Left forelimb (tissue), 1 donor: ENCODE measurements at places on chromosomes 1 and 21.

- no peak for DNase-seq
Measured at GRCh38 chr21:43283136-43283924, 114.5 kb downstream of the CRYAA start.

DNA sequence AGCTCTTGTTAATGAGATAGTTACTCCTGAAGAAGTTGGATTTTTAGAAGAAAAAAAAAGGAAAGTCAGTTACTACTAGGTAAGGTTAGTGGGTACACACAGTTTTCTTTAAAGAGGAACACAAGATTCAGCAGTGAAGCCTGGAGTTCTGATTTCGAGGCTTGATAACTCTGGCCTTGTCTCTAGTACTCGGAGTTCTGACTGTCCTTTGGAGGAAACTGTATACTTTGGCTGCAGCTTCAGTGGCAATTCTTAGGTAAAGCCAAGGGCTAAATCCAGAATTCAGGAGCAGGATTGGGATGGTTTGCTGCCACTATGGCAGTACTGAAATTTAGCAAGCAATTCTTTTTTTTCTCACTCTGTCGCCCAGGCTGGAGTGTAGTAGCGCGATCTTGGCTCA, 9.2 kb downstream of the ACADM start:
- no peak for DNase-seq

DNA sequence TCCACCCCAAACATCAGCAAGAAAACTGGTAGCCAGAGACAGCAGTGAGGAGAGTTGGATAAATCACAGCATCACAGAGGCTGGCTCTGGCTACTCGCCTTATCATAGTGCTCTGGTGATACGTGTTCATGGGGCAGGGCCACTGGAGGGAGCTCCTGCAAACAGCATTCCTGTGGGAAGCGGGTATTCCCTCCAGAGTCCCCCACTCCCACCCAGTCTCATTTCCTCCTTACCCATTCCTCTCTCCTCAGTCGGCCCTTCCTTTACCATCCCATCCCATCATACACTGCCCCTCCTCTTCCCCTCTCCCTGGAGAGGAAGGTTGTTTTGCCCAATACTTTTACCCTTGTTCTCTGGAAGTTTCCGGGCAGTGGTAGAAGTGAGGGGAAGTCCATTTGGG, 7.1 kb downstream of the NHLH2 start:
- no peak for DNase-seq

DNA sequence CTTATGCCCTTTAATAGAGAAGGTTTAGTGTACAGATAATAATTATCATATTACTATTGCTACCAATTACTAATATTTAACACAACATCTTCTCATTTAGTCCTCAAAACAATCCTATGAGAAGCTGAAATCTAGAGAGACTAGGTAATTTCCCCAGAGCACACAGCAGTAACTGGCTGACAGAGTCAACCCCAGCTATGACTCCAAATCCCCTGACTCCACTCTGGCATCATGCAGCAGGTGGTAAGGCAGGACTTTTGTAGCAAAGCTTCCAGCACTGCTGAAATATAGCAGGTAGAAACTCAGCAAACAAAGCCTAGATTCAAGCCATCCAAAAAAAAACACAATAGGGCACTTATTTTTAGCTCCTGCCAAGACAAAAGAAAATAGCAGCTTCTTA, 79.3 kb upstream of the RGS2 start:
- no peak for DNase-seq

- no peak for DNase-seq
Measured at GRCh38 chr1:233561708-233562426, 52.0 kb upstream of the KCNK1 start.

DNA sequence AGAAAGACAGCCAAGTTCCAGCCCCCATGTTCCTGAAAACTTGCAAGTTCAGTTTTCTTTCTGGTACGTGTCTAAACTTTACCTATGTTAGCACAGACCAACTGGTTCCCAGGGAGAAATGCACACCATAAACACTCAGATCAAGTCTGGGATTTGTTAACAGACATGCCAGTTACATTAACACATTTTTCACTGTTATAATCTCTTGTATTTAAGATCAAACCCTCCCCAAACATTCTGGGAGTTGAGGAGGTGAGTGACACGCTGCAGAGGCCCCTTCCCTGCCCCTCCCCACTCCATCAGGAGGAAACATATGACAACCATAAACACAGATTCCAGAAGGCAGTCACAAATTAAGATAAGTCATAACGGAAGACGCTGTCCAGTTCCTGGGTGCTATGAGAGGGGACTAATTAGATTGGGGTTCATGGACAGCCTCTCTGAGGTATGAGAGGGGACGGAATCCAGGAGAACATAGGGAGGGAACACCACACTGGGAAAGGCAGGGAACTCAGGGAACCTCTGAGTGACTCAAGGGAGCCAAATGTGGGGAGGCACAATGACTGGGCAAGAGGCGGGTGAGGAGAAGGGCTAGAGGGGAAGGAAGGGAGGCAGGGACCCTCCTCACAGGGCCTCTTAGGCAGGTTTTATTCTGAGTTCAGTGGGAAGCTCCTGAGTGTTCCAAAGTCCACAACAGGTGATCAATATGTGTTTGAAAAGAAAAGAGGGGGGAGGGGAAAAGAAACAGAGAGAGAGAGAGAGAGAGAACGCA, 25.0 kb downstream of the DUSP10 start:
- DNase-seq = no peak

DNA sequence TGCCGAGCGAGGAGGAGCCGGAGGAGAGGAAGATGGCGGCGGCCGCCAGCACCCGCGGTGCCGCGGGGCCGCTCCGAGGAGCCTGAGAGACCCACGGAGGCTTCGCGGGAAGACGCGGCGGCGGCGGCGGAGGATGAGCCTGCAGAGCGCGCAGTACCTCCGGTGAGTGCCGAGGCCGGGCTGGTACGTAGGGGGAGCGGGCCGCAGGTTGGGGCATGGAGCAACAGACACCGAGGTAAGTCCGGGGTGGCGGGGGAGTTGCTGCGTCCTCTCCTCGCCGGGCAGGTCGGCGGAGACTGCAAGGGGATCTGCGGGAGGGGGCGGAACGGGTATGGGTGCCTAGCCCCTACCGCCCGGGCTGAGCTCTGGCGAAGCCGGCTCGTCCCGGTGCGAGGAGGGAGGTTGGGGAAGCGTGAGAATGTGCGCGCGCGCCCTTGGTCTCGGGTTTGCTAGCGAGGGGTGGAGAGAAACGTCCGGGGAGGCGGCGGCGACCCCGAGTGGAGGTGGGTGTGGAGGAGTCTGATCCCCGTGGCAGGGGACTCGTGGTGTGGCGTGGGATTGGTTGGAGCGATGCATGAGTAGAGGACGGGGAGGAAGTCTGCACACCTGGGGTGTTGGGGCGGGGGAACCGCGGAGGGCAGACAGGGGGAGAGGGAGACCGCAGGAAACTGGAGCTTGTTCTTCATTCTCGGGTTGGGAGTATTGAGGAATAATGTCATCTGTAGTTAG, at the start of gene SMG7:
Gene SMG7, plus strand, starts transcription at position 12 of the 729 bp plus-strand sequence. Its CDS starts 122 bp downstream, at position 134.
- DNase-seq = no peak

- peak; percentile 88 for DNase-seq
Measured at GRCh38 chr1:211259638-211260126, 516 bp downstream of the RCOR3 start.

GRCh38 chr1:43947874-43948437, 1.2 kb downstream of the IPO13 start:
- no peak for DNase-seq

DNA sequence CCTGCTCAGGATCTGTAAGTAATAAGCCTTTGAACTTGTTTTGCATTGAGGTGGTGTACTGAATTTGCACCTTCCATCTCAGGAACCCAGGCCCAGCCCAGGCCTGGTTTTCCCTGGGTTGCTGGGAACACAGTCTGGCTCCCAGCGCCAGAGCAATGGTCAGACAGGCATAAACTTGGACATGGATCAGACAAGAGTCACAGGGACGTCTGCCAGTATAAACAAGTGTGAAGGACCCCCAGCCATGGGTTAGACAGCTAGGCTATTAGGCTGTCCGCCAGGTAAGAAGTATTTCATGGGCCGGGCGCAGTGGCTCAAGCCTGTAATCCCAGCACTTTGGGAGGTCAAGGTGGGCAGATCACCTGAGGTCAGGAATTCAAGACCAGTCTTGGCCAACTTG, 5.5 kb downstream of the IFNLR1 start:
- DNase-seq = no peak

DNA sequence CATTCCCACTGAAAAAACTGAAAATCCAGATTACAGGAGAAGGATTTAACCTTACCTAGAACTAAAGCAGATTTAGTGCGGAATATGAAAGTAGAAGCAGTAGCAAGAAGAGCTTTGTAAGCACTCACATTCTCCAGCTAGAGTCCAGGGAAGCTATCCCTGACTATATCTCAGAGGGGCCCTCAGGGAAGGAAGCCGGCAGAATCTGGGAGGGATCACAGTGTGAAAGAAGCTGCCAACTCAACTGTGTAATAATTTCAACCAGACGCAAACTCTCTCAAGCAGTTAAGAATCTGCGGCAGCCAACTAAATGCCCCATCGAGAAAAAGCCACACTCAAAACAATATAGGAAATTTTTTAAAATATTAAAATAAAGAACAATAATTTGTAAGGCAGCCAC, 163.8 kb downstream of the EIF4G3 start:
- no peak for DNase-seq

DNA sequence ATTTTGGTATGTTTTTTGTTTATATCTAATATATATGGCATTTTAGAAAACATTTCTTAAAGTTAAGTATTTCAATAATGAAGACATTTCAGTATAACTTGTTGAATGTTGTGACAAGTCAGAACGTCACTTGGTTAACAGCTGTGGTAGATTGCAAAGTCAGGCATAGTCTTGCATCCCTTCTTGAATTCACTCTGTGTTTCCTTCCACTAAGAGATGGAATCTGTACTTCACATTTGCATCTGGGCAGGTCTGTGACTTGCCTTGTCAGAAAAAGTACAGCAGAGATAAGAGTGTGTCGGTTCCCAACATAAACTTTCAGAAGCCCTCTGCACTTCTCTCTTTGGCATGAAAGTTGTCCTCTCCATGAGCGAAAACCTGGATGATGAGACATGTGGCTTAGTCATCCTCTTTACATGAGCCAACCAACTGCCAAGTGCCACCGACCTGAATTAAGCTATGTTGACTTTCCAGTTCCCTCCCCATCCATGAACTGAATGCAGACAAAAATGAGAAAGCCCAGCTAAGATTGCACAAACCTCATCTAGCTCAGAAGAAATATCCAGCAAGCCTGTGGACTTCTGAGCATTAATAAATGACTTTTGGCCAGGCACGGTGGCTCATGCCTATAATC, 1730.2 kb downstream of the MRPL39 start:
- DNase-seq = no peak

DNA sequence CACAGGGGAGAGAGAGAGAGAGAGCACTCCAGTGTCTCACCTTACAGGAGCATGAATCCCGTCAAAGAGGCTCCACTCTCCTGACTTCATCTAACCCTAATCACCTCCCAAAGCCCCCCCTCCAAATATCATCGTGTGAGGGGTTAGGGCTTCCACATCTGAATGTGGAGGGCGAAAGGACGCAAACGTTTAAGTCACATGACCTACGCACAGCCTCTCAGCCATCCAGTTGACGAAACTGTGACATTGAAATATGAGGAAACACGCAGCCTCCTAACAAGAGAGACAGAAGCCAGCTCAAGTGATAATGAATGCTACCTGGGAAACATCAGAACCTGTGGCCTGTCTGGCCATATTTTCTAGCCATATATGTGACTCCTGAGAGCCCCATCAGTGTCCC, 63.7 kb downstream of the MATN1 start:
- no peak for DNase-seq

GRCh38 chr1:157969697-157970485, 23.6 kb upstream of the KIRREL1 start:
- no peak for DNase-seq

DNA sequence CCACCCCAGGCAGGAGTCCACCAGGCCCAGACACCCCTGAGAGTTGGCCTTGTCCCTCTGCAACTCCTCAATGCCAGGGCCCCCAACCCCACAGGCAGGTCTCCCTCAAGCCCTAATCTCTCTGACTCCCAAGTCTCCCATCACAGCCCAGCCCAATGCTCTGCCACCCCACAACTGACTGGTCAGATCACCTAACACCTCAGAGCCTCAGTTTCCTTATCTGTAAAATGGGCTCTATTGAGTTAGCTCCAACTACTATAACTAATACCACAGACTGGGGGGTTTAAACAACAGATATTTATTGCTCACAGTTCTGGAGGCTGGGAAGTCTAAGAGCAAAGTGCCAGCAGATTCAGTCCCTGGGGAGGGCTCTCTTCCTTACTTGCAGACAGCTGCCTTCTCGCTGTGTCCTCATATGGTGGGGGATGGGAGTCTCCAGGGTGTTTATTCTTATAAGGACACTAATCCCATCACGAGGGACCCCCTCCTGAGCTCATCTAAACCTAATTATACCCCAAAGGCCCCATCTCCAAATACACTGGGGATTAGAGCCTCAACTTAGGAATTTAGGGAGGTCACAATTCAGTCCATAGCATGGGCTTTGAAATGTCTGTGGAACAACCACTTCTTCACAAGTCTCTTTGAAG, 34.9 kb upstream of the ZC3H12A start:
- no peak for DNase-seq

DNA sequence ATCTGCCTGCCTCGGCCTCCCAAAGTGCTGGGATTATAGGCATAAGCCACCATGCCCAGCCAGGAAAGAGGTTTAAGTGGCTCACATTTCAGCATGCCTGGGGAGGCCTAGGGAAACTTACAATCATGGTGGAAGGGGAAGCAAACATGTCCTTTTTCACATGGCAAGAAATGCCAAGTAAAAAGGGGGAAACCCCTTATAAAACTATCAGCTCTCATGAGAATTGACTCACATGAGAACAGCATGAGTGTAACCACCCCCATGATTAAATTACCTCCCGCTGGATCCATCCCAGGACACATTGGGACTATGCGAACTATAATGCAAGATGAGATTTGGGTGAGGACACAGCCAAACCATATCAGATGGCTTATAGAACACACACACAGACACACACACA, 8.8 kb upstream of the KLHL12 start:
- DNase-seq = no peak

DNA sequence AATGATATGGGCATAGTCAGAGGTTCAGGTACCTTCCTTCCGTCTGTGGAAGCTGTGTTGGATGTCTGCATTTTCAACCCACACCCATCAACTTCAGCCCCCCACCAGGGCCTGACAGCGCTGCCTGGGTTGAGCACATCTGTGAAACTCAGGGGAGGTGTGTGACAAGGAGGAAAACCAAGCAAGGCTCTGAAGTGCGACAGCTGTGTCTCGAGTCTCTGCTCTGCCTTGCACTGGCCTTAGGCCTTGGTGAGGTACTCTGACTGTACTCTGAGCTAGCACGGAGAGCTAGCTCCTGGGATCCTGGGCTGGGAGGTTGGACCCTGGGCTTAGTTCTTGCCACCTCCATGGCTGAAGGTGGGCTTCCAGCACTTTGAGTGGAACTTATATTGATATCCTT, 9.1 kb downstream of the VANGL2 start:
- DNase-seq = peak; percentile 62

GRCh38 chr1:17163789-17164666, 40.9 kb upstream of the PADI1 start:
- DNase-seq = no peak

DNA sequence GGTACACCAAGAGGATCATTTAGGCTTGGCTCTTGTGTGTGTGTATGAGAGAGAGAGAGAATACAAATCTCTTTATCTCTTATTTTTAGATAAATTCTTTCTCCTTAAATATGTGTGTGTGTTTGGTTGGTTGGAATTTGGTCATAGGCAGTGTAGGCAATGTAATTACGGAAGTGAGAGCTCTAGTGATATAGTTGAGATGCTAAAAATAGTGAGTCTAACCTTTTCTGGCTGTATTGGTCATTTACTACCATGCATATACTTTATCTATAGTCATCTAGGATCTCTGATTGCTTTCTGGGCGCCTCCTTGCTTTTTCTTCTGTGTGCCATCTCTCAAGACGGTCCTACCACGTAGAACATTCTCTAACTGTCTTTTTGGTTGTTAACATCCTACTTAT, 250.2 kb downstream of the NUF2 start:
- no peak for DNase-seq

GRCh38 chr1:42922687-42923366, 35.8 kb downstream of the SLC2A1 start:
- no peak for DNase-seq
